ENCODE measurements at places on chromosomes 11 and 22. TPM values are rescaled to one million over a fixed set of nuclear protein-coding genes. Genes with fewer than 3 reads are reported as not detected.

Gene PC
- total RNA-seq, result 106 TPM

Gene MS4A4E
- total RNA-seq, result 0.53 TPM

Gene OR52A1
- not detected for total RNA-seq

Gene C22orf31
- 0.45 TPM for total RNA-seq

Gene ABTB2
- 9.2 TPM for total RNA-seq

Gene CLCF1
- total RNA-seq, result 0.80 TPM

Gene MYEOV
- total RNA-seq, result not detected
